A549 treated with CpdA at 1 μM for 4 hours (cell line): ENCODE measurements at places on chromosomes 7 and 10. TPM values are rescaled to one million over a fixed set of nuclear protein-coding genes. Genes with fewer than 3 reads are reported as not detected.

Gene LEP
- not detected in 5 replicates for total RNA-seq

Gene CNTNAP2
- total RNA-seq, result 0.03 TPM in 1 of 5 replicates, not detected in the others

Gene GLRX3
- total RNA-seq, result 215 to 262 TPM (median 225 TPM) in 5 replicates

Gene ZNF92
- total RNA-seq, result 3.5 to 5.9 TPM (median 4.4 TPM) in 5 replicates

Gene TAS2R4
- 0.06 to 0.26 TPM (median 0.12 TPM) in 5 replicates for total RNA-seq

Gene DYDC2
- total RNA-seq, result 0.06 to 0.14 TPM (median 0.08 TPM) in 3 of 5 replicates, not detected in the others
